Chondrocyte (in vitro differentiated cells): ENCODE measurements at places on chromosomes 3 and 15. TPM values are rescaled to one million over a fixed set of nuclear protein-coding genes. Genes with fewer than 3 reads are reported as not detected.

DNA sequence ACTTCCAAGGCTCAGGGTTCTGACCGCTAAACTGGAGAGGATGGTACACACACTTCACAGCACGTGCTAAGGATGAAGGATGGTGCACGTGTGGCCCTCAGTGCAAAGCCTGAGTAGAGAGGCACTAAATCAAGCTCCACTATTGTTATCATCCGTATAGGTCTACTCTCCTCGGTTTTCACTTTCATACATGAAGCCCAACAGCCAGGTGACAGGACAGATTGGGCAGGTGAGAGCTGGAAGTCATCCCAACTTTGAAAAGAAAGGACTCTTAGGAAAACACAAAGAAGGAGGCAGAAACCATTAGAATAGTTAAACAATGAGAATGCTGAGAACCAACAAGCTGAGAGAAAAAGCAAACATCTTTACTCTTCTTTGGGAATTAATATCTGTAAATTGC is 21.1 kb downstream of the MAGI1 start:
- H3K4me3 ChIP-seq, result no peak overlapping the region
- H3K27ac ChIP-seq, result no peak overlapping the region
- H3K36me3 ChIP-seq, result no peaks in the 10 kb centered on the region

DNA sequence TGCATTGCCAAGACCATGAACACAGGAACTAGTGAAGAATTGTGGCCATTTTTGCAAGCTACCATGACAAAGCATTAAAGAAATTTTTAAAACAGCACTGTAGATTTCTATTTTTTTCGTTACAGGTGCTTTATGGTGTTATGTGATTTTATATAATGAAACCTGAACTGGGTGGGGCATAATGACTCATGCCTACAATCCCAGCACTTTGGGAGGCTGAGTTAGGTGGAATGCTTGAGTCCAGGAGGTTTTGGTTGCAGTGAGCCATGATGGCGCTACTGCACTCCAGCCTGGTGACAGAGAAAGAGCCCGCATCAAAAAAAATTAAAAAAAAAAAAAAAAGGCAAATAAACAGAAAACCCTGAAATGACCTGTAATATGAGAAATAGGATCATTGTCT is 846.7 kb downstream of the EPHA3 start:
- no peak overlapping the region for H3K4me3 ChIP-seq
- peaks cover 3% of the 10 kb centered on the region for H3K36me3 ChIP-seq
- no peak overlapping the region for H3K27ac ChIP-seq
- H3K27me3 ChIP-seq, result no peaks in the 10 kb centered on the region
- H3K4me1 ChIP-seq, result peaks cover 56% of the 10 kb centered on the region
- no peak for DNase-seq

- no peaks in the 10 kb centered on the region for H3K36me3 ChIP-seq
- H3K4me1 ChIP-seq, result peaks cover 94% of the 10 kb centered on the region
- no peaks in the 10 kb centered on the region for H3K27me3 ChIP-seq
- DNase-seq, result no peak
- H3K4me3 ChIP-seq, result no peak overlapping the region
Measured at GRCh38 chr15:80485370-80486164, 81.4 kb downstream of the ARNT2 start.

- no peak for DNase-seq
- peaks cover 9% of the 10 kb centered on the region for H3K36me3 ChIP-seq
- H3K27me3 ChIP-seq, result no peaks in the 10 kb centered on the region
Measured at GRCh38 chr15:41254560-41254959, 23.5 kb downstream of the CHP1 start.

GRCh38 chr3:38454178-38454883 is 641 bp downstream of the ACVR2B start:
- H3K36me3 ChIP-seq, result no peaks in the 10 kb centered on the region
- no peaks in the 10 kb centered on the region for H3K27me3 ChIP-seq
- H3K4me3 ChIP-seq, result peak overlapping the region; percentile 97
- peak overlapping the region; percentile 83 for H3K27ac ChIP-seq

DNA sequence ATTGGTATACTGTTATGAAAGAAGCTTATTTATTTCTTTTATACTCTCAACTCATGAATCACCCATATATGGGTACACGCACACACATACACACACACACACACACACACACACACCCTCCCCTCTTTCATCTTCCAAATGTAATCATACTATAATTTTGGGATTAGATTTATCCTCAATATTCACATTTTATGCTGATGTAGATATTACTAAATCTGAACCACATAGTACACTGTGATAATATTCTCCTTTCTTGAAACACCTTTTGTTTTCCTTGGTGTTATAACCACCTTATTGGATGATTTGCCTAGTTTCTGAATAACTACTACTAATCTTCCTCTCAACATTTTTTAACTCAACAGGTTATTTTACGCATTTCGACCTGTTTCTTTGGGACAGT is 8.1 kb upstream of the GHSR start:
- no peak overlapping the region for H3K27ac ChIP-seq
- H3K27me3 ChIP-seq, result peaks cover 23% of the 10 kb centered on the region
- no peaks in the 10 kb centered on the region for H3K36me3 ChIP-seq

- DNase-seq, result no peak
- H3K4me1 ChIP-seq, result peaks cover 14% of the 10 kb centered on the region
- peaks cover 1% of the 10 kb centered on the region for H3K36me3 ChIP-seq
- H3K4me3 ChIP-seq, result no peak overlapping the region
Measured at GRCh38 chr15:63801171-63801570, 32.6 kb downstream of the HERC1 start.

The HYAL1 gene
- 0.22 to 0.65 TPM (median 0.26 TPM) in 3 replicates for total RNA-seq

The CCDC54 gene
- not detected in 3 replicates for total RNA-seq

The MUSTN1 gene
- 1.4 to 9.2 TPM (median 6.9 TPM) in 3 replicates for total RNA-seq
